ENCODE measurements at places on chromosomes 5 and 9. TPM values are rescaled to one million over a fixed set of nuclear protein-coding genes. Genes with fewer than 3 reads are reported as not detected.

GRCh38 chr9:29714860-29715259 lies 2141.6 kb upstream of the C9orf72 start:
- DNase-seq: no peak

DNA sequence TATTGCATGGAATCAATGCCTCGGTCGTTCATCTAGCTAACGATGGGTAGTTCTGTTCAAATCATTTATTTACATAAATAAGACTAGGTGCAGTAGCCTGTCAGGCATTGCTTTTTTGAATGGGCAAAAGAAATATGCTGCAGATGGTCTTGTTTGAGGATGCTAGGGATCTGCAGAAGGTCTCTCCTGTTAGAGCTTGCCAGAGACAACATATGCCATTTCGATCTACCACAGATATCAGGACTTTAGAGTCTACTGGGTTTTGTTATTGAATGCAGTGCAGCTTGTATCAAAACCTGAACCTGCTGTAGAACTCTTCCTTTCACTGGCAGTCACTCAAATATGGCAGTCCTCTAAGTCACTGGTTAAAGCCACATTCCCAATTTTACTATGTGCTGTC lies 381.1 kb upstream of the CDH10 start:
- DNase-seq: no peak

DNA sequence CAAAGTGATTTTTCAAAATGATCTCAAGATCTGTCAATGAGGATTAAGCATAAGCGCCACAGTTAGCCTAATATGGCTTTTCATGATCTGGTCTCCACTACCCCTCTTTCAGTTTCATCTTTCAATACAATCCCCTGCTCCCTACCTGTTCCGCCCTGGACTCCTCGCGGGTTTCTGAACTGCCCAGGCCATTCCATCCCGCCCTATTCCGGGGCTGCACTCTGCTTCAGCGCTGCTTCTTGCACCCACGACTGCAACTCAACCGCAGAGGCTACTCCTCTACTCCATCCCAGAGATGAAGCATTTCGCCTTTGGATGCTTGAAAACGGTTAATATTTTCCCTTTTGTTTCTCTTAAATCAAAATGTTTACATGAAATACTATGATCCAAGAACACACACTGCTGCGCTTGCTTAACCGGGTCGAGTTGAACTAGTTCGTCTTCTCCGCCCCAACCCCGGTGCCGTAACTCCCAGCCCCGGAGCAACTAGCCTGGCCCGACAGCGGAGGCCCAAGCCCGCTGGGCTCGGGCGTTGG lies 716 bp upstream of the OTULIN start:
- DNase-seq: peak; percentile 31

DNA sequence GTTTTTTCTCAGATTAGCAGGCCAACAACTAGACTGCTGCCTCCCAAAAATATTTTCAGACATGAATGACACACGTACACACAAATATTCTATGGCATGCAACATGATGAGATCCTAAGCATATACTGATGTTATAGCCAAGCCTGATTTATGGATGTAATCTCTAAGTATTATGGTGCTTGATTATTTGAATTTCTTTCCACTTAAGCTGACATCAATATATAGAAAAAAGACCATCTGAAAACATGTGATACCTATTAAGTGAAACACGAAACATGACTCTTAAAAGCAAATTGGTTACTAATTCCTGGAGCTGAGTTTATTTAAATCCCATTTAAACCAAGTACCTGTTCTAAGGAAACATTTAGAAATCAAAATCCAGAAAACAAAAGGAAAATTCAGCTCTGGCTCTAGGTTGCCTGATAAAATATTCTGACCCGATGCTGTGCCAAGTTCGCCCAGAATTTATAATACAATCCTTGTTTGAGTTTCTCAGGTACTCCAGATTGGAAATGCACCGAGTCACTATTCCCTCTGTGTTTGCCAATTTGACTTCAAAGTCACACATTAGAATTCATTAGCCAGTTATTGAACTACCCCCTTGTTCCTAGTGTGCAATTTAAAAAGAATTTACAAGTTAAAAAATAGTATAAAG lies 548.6 kb downstream of the CSNK1G3 start:
- no peak for DNase-seq

RNF183 gene
- not detected for total RNA-seq

- DNase-seq: no peak
Observed at GRCh38 chr5:146797658-146798057, 80.9 kb downstream of the PPP2R2B start.

GRCh38 chr9:83280268-83280667 lies 217.3 kb upstream of the RASEF start:
- DNase-seq: peak; percentile 30

DNA sequence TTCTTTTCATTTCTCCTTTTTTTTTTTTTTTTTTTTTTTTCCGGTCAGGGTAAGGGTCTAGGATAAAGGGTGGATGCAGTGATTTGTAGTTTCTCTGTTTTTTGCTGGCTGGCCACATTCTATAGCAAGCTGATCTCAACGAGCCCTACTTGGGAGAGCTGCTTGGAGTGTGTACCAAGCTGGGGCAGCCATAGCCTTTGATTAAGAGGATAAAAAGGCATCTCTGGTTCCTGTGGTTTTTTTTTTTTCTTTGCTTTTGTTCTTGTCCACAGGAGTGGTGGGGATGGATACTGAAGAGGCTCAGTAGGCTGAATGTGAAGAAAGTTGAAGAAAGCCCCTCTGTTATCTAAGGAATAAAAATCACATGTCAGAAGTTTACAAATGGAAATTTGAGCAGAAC lies 955.3 kb upstream of the WWC1 start:
- DNase-seq: no peak

DNA sequence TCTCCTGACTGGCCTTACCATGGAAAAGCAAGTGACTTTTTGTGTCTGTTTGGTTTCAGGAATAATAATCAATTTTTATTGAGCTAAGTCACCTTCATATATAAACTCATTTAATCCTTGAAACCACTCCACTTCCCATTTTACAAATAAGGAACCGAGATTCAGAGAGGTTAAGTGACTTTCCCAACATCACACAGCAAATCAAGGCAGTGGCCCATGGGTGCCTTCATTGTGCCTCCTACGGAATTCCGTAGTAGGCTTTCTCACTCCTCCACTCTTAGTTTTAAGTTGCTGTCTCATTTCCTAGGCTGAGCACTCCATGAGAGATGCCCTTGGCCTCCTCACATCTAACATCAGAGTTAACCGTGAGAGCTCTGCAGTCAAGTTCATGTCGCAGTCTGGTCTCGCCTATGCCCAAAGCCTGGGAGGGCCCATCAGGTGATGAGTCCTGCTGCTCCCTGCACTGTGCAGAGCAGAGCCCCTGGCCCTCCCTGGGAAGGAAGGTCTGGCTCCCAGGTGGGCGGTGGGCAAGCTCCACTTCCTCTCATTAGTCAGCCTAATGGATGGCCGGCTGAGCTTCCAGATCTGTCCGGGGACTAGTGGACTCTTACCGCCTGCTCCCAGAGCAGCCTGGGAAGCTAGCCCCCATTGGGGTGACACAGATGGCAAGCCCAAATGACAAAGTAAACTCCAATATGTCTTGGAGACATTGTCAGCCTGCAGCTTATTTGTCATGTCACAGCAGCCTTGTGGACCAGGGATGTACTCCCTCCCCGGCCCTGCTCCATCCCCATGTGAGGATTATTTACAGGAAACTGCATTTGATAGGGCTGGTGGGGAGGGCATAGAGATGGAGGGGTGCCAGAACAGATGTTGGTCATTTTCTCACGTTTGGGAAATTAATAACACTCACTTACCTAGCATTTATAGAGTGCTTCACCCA lies 123.4 kb downstream of the MVB12B start:
- DNase-seq: no peak

- peak; percentile 39 for DNase-seq
Observed at GRCh38 chr5:74576941-74577456, 63.5 kb downstream of the ENC1 start.

DNA sequence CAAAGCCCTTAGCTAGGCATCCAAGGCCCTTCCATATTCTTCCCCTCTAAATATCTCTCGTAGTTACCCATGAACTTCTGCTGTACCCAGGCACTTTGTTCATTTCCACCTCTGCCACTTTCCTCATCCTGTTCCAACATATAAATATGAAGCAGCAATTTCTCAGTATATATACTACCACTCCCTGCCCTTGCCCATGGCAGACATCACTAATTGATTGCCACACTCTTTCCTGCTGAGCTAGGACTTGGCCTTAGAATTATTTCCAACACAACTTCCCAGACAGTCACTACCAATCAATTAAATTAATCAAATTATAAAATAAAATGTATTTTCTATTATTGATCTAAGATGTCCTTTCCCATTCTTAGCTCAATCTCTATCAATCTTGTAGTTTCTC lies 8.5 kb downstream of the INSYN2B start:
- no peak for DNase-seq

PKD2L2 gene
- not detected for total RNA-seq

DNA sequence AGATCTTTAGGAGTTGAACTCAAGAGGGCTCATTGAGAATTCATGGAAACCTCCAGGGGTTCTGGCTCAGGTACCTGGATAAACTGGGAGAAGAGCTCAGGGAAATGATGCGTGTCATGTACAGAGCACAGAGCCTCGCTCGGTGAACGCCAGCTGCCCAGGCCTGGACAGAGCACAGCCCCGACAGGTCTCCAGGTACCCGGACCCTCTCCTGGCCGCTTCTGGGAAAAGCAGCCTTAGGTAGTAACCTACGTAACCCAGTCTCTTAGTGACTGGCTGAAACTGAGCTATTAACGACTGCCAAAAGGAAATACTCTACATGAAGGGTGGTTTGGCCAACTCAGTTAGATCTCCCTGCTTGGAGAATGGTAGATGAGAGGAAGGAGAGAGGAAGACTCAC lies 157.4 kb downstream of the TTLL11 start:
- DNase-seq: no peak

ACER2 gene
- 6.2 TPM for total RNA-seq

WDR38 gene
- not detected for total RNA-seq

GRCh38 chr9:120868339-120868675 lies 8.7 kb downstream of the PHF19 start:
- DNase-seq: no peak

- DNase-seq: no peak
Observed at GRCh38 chr5:139381837-139382761, 998 bp downstream of the SLC23A1 start.

DNA sequence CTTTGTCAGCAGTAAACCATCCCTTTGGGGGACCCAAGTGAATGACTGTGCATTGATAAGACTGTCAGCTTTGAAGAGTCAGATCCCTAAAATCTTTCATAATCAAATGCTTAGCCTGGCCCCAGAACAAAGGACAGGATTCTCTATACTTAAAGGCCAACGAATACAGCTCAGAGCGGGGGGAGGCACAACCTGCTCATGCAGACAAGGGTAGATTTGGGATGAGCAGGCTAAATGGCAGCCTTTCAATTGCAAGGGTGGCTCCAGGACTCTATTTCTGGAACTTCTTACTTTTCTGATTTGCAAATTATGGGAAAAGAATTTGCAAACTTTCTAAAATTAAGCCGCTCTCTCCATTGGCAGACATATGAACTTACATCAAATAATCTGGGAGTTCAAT lies 66.4 kb downstream of the ELL2 start:
- no peak for DNase-seq

GRCh38 chr5:16497546-16497945 lies 31.9 kb upstream of the ZNF622 start:
- DNase-seq: no peak

- DNase-seq: no peak
Observed at GRCh38 chr5:155101697-155102096, 88.1 kb downstream of the KIF4B start.

FBP1 gene
- total RNA-seq: 0.44 TPM

DNA sequence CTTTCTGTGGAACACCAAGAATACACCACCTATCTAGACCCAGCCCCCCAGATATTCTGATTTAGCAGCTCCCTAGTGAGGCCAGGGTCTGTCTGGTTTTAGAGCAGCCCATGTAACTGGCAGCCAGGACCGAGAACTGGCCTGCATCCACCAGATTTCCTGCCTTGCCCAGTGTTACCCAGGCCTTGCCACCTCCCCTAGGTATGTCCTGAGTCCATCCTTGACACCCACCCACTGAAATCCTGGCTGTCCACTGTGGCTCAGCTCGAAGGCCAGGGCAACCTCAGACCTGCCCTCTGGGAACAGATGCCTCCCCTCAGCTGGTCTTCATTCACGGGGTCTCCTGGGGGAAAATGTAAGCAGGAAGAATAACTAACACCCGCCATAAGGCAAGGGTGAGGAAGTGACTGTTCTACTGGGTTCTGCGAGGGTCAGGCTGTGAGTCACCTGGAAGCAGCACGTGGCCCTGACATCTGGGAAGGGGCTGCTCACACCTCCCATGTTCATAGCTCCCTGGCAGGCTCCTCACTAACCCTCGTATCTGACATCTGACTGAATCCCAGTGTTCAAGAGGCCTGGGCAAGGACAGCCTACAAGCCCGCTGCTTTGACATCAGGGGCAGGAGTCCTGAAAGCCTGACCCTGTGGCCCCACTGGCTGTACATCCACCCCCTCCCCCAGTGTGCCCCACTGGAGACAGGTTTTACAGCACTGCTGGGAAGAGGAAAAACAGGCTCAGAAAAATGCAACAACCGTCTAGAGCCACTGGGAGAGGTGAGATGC lies 72.7 kb downstream of the SEMA4D start:
- no peak for DNase-seq

IL3 gene
- not detected for total RNA-seq

GRCh38 chr9:136831002-136831719 lies 11.1 kb upstream of the AJM1 start:
- no peak for DNase-seq

DNA sequence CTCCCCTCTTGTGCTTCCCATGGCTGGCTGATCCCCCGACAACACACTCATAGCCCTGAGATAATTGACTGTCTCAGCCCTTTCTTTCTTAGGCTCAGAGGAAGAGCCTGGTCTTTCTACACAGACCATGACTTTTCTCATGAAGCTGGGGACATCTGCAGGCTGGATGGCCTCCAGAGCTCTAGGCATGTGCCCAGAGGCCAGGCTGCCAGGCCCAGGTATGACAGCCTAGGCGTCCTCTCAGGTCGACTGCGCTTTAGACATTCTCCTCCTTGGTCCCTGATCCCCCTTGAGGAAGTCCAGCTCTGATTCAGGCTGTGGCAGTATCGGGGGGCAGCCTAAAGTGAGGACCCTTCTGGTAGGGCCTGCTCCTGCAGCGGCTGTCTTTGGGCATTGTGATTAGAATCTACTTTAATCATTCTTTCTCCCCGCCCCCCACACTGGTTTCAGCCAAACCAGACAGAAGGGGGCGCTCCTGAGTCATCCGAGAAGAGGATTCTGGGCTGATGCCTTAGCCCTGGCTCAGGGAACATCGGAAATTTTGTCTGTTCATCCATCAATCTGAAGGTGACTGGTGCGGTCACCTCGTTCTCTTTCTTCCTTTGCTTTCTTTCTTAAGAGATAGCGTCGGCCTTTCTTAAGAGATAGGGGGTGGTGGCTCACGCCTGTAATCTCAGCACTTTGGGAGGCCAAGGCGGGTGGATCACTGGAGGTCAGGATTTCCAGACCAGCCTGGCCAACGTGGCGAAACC lies 66.5 kb upstream of the HSPA9 start:
- DNase-seq: peak; percentile 75

GRCh38 chr5:127101533-127101932 lies 28.2 kb upstream of the C5orf63 start:
- DNase-seq: peak; percentile 72
